Stimulated activated CD4-positive, alpha-beta T cell treated with anti-CD3 and anti-CD28 coated beads, TNF-alpha, amount 100 ng/mL, for 24 hours (primary cell): ENCODE measurements at places on chromosomes 1 and 21.

DNA sequence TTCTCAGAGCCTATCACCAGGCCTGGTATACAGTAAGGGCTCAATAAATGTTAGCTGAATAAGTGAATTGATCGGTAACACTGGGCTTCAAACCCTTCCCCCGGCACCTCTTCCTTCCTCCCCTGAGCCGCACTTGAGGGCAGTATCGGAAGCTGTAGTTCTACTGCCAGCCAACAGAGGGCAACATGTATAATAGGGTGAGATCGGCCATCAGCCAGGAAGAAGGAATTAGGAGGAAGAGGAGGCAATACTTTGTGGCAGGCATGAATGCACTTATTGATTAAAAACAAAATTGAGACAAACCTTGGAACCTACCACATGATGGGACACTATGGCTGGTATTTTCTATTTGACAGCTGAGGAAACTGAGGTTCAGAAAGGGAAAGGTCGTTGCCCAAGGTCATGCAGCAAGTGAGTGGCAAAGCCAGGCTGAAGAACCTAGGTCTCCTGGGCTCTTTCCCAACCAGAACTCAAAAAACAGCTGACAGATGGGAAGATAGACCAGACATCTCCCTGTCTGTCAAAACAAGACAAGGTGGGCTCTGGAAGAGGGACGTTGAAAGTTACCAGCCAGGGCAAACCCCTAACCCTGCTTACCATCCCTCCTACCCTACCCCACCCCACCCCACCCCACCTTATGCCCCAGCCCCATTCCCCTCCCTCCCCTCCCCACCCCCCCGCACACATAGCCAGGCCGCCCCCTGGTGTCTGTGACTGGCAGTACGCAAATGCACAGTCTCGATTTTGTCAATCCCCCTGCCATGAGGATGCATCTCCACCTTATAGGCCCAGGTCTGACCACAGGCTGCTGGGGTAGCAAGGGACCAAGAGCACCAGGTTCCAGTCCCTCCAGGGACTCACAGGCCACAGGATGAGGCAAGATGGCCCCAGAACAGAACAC, 107.3 kb upstream of the RUNX3 start:
- DNase-seq = peak; percentile 44

DNA sequence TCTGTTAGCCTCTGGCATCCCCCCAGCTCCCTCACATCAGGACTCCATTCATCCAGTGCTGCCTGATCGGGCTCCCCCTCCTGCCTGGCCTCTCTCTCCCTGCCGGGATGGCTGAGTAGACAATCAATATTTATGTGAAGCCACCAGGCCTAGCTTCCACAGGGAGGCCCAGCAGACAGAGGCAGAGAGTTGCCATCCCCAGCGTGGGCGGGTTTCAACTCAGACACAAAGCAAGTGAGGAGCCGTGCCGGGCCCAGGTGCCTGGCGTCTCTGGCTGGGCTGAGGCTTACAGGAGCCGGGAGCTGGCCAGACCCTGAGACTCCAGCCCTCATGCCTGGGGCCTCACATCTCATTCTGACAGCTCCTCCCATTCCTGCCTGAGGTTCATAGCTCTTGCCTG, 34.5 kb upstream of the ATP2B4 start:
- no peak for DNase-seq

GRCh38 chr1:43440358-43440757, 13.4 kb downstream of the HYI start:
- no peak for DNase-seq

DNA sequence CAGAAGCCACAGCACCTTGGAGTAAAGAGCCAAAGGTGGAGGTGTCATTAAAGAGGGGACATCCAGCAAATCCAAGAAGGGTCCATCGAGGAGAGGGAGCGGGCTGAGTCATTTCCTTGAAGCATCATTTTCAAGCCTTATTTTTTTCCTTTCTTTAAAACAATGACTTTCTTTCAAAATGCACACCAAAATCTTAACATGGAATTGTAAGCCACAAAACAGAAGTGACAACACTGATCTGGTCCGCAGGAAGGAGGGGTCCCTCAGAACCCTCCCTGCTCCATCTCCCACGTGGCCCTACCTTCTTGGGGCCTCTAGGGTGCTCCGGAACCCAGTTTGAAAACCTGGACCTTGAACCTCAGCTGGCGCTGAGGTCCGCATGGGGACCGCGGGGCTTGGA, 14.8 kb downstream of the DHRS3 start:
- no peak for DNase-seq

GRCh38 chr1:227234998-227235405, 83.3 kb downstream of the CDC42BPA start:
- no peak for DNase-seq

- DNase-seq = no peak
These were observed 70.2 kb upstream of the PDE4B start for GRCh38 chr1:65722461-65722860.

DNA sequence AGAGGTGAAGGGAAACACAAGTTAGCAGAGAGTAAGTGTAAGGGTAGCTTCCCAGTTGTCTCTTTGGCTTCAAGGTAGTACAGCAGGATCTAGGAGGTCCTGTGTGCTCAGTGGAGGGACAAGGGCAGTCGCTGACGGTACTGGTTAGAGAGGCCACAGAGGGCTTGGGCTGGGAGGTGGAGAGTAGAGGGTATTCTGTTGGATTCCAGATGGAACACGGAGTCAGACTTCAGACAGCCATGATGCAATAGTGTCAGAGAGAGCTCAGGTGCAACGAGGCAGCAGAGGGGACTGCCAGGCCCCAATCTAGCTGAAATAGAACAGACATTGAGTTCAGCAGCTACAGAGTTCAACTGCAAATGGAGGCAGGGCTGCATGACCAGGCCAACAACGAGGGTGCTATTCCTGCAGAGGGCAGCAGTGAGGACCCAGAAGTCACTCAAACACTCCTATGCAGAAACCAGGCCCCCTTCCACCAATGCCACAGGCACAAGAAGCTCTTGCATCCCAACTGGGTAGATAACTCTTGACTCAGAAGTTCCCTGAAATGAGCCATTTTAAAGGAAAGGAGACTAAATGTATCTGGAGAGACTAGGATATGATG, 325.0 kb upstream of the ESRRG start:
- no peak for DNase-seq

DNA sequence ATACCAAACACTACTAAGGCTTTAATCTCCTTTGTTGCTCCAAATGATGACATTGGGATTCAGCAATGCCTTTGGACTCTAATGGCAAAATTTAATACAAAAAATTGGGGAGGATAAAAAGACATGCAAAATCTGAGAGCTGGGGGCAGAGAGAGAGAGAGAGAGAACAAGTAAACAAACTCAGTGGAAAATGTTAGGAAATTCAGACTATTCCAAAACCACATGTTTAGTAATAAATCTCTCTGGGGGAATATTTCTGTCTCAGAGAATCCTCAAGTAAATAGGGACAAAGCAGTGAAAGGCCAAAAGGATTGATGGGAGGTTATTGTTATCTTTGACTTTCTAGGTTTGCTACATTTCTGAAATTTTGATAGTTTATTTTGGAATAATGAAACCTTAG, 65.7 kb downstream of the PLA2G4A start:
- no peak for DNase-seq

DNA sequence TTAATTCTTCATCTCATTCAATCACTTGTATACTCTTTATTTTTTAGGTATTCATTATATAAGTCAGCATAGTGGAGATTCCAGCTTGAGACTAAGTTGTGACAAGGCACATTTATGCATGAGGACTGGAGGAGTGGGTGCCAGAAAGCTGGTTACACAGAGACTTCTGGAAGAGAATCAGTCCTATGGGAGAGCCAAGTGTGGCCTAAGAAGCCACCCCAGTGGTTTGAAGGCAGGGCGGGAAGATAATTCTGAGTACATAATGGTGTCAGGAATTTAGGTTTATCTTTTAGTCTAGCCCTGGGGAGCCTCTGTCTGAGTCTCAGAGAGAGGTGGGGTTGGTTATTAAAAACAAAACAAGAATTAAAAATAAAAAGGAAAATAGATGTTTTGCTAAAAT, 83.0 kb downstream of the SPAG17 start:
- DNase-seq = no peak

DNA sequence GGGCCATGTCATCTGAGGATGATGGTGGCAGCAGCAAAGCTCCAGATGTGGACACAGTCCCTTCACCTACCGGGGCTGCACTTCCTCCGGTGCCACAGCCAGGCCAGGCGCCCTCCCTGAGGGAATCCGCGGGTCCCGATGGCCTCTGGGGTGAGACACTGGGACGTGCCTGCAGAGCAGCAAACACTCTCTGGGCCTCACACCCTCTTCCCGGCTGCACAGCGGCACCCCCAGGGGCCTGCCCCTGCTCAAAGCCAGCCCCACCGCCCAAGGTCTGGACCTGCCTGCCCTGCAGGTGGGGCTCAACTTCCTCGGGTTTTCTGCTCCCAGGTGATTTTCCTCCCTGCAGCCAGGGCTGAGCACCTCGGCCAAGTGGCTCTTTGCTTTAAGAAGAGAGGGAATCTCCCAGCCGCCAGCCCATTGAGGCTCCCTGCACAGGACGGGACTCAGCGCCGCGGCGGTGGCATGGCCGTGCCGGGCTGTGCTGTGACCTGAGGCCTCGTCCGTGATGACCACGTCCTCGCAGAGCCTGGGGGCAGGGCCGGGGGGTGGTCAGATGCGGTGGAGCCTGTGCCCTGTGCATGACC, 21.3 kb upstream of the COL18A1 start:
- DNase-seq = no peak
